ENCODE measurements at places on chromosomes 3 and 15. TPM values are rescaled to one million over a fixed set of nuclear protein-coding genes. Genes with fewer than 3 reads are reported as not detected.

ZIC1 gene
- total RNA-seq = not detected

CEP19 gene
- total RNA-seq = 0.81 TPM

LRRN1 gene
- total RNA-seq = 1.6 TPM

TMIE gene
- total RNA-seq = not detected

KIF7 gene
- 10.0 TPM for total RNA-seq

RTP3 gene
- total RNA-seq = not detected

NLGN1 gene
- 3.5 TPM for total RNA-seq

POC1A gene
- total RNA-seq = 3.9 TPM

TRIM69 gene
- 7.4 TPM for total RNA-seq

MESP1 gene
- total RNA-seq = 1.8 TPM

MKRN3 gene
- not detected for total RNA-seq
